ENCODE measurements at places on chromosomes 11 and 22. TPM values are rescaled to one million over a fixed set of nuclear protein-coding genes. Genes with fewer than 3 reads are reported as not detected.

EIF3F gene
- total RNA-seq, result 364 TPM

HORMAD2 gene
- total RNA-seq, result not detected

LAYN gene
- 2.6 TPM for total RNA-seq

MUC6 gene
- total RNA-seq, result 0.09 TPM

OR51B4 gene
- total RNA-seq, result not detected

CFAP300 gene
- not detected for total RNA-seq

NDUFV1 gene
- 239 TPM for total RNA-seq

TBX10 gene
- not detected for total RNA-seq

SCGB1A1 gene
- not detected for total RNA-seq

HBB gene
- 11.7 TPM for total RNA-seq

ADM gene
- 0.63 TPM for total RNA-seq

MS4A1 gene
- 22.2 TPM for total RNA-seq

SLC29A2 gene
- total RNA-seq, result 14.5 TPM

E2F8 gene
- 0.12 TPM for total RNA-seq

CDC42BPG gene
- 7.8 TPM for total RNA-seq

FGF3 gene
- not detected for total RNA-seq

VEGFB gene
- total RNA-seq, result 80.7 TPM

FXYD6 gene
- total RNA-seq, result 0.38 TPM

FOLR3 gene
- total RNA-seq, result not detected

FAT3 gene
- 0.03 TPM for total RNA-seq

SMC1B gene
- total RNA-seq, result 0.06 TPM

MPEG1 gene
- total RNA-seq, result 2.3 TPM

WNT7B gene
- not detected for total RNA-seq

MMP27 gene
- not detected for total RNA-seq

GGT5 gene
- not detected for total RNA-seq

POU2AF3 gene
- total RNA-seq, result not detected

TMEM191B gene
- total RNA-seq, result 9.4 TPM

ANO1 gene
- total RNA-seq, result 0.33 TPM

HOATZ gene
- not detected for total RNA-seq

UPB1 gene
- total RNA-seq, result 3.1 TPM

TUB gene
- 0.20 TPM for total RNA-seq

CD6 gene
- 510 TPM for total RNA-seq

CAPN1 gene
- total RNA-seq, result 144 TPM

VWA5A gene
- 8.0 TPM for total RNA-seq

APOL3 gene
- 167 TPM for total RNA-seq

TPBGL gene
- total RNA-seq, result 0.13 TPM

NCR3LG1 gene
- total RNA-seq, result 2.6 TPM

PIH1D2 gene
- total RNA-seq, result not detected

OR52E2 gene
- total RNA-seq, result not detected

ARHGAP8 gene
- 3.1 TPM for total RNA-seq

OR5D16 gene
- total RNA-seq, result not detected

ZFPL1 gene
- total RNA-seq, result 42.1 TPM

Data from T-cell (primary cell).